OCI-M1 (cell line): ENCODE measurements at places on chromosomes 12 and 14.

GRCh38 chr12:63093711-63094110, 57.3 kb downstream of the AVPR1A start:
- DNase-seq: no peak

DNA sequence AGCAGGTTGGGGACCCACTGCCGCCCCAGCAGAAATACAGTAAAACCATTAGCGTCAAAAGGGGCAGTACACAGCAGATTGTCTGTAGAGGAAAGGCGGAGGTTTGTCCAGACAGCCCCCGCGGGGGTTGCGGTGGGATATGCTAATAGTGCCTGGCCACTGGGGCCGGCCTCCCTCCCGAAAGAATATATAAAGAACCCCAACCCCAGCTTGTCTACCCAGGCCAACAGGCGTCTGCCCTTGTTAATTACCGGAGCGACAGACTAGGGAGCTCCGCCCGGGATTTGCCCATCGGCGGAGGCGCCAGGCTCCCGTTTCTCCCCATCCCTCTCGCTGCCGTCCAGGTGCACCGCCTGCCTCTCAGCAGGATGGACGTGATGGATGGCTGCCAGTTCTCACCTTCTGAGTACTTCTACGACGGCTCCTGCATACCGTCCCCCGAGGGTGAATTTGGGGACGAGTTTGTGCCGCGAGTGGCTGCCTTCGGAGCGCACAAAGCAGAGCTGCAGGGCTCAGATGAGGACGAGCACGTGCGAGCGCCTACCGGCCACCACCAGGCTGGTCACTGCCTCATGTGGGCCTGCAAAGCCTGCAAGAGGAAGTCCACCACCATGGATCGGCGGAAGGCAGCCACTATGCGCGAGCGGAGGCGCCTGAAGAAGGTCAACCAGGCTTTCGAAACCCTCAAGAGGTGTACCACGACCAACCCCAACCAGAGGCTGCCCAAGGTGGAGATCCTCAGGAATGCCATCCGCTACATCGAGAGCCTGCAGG, at the start of gene MYF5:
TSS of gene MYF5 (plus strand) at position 217 of the 774 bp plus-strand sequence. CDS start at position 369, 152 bp downstream.
- no peak for DNase-seq

DNA sequence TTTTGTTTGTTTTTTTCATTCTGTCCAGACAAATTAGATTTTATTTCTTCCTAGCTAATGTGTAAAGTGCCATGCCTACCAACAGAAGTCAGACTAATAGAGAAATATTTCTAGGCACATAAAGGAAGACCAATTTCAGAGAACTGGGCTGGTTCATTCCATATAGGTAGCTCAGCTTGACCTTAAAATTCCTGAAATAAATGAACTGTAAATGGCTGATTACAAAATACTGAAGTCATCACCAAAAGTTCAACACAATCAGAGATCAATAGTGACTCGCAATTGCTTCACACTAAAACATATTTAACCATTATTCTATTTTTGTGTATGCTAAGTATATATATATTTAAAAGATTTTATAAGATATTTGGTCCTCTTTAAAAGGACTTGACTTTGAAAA, 34.2 kb downstream of the PTPRB start:
- DNase-seq: no peak

GRCh38 chr12:79274501-79275064, 410.0 kb downstream of the SYT1 start:
- no peak for DNase-seq
